ENCODE measurements at places on chromosomes 5 and 9. TPM values are rescaled to one million over a fixed set of nuclear protein-coding genes. Genes with fewer than 3 reads are reported as not detected.

The IFNE gene
- total RNA-seq: not detected

The CKMT2 gene
- 11.6 TPM for total RNA-seq

The MAP1B gene
- total RNA-seq: 963 TPM

The RNF180 gene
- 17.9 TPM for total RNA-seq

The DNAH5 gene
- total RNA-seq: 0.75 TPM

The PTPRD gene
- total RNA-seq: 4.2 TPM

The SLC1A3 gene
- total RNA-seq: 26.5 TPM

The OR1J4 gene
- total RNA-seq: not detected

The SPATA31C1 gene
- total RNA-seq: not detected

The SLC36A3 gene
- total RNA-seq: not detected
